ENCODE measurements at places on chromosomes 16 and 17.

- DNase-seq: no peak
These were observed 325.2 kb downstream of the HS3ST4 start for GRCh38 chr16:26016989-26017388.

GRCh38 chr16:51818342-51818944 lies 667.4 kb upstream of the SALL1 start:
- DNase-seq: no peak

DNA sequence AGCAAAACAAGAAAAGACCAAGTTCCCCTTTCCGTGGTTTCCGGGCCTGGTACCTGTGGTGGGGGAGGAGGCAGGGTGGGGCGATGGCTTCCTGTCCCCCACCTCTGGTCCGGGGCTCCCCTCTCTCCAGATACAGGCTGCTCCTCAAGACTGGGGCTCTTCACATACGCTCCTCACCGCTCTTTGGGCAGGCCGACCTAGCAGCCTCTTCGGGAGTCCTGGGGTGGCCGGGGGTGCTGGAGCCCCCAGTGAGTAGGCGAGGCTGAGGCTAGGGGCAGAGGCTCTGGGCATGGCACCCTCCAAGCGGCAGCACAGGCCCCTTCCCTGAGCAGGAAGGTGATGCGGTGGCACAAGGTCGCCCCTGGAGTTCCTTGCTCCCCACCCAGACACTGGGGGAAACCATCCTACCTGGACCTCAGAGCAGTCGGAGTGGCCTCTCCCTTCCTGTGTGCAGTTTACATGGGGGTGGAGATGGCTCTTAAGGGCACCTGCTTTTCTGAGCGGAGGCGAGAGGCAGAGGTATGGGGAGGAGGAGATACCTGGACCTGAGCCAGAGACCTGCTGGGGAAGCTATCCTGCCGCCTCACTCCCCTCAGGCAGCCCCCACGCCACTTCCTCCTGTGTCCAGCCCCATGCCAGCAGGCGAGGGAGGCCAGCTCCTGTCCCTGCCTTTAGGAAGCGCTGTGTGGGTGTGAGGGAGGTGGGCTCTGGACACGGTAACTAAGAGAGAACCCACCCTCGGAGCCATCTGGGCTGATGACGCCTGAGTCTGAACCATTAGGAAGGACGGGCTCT lies 891 bp downstream of the CORO1A start:
- peak; percentile 56 for DNase-seq

GRCh38 chr17:7528842-7529241 lies 20.0 kb upstream of the TNFSF12 start:
- DNase-seq: no peak

DNA sequence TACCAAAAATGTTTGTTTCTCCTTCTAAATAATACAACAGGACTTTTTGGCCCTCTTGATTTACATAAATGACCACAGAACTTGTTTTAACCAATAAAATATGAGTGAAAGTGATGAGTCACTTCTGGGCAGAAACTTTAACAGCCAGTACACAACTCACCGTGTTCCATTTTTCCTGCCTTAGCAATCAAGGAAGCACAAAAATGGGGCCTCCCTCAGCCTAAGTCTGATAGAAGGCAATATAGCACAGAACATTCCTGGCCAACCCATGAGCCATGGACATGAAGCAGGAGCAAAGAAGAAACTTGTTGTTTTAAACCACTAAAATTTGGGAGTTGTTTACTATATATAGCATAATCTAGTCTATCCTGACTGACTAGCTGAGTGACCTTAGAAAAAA lies 61.1 kb upstream of the MTMR4 start:
- DNase-seq: no peak

DNA sequence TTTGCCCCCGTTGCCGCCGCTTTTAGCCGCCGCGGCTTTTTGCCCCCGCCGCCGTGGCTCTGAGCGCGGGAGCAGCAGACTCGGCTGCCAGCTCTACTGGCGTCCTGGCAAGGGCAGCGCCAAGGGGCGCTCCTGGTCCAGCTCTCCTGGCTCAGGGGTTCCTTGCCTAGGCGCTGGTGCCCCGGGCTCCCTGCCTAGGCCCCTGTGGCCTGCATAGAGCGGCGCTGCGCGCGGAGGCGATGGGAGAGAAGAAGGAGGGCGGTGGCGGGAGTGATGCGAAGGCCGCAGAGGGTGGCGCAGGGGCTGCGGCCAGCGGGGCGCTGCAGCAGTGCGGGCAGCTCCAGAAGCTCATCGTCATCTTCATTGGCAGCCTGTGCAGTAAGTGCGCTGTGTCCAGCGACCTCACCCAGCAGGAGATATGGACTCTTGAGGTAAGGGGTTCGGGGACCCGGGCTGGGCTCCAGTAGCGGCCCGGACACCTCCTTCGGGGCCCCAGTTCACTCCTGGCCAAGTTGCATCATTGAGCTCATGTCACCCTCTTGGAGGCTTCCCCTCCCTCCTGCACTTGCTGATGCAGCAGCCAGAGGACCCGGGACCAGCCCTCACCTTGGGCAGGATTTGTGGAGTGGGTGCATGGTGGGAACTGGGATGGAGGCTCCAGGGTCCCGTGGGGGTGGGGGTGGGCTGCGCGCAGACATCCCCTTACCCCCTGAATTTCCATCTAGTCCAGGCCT lies 1344.4 kb downstream of the TP53TG3F start:
- DNase-seq: no peak

- no peak for DNase-seq
These were observed 24.6 kb downstream of the MARF1 start for GRCh38 chr16:15618392-15618791.

DNA sequence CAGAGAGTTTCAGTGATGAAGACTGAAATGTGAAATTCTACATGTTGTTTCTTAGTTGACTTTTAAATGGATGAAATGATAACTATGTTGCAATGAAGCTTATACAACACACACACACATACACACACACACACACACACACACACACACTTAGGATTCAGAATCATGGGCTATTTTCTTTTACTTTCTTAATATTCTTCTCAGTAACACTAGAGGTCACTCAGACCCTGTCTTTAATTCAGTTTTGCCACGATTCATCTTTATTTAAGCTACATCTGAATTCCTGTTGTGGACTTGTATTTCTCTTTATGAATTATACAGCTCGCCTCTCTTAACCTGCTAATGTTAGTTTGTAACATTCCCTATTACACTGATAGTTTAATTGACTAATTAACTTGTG lies 109.6 kb upstream of the GOT2 start:
- no peak for DNase-seq

DNA sequence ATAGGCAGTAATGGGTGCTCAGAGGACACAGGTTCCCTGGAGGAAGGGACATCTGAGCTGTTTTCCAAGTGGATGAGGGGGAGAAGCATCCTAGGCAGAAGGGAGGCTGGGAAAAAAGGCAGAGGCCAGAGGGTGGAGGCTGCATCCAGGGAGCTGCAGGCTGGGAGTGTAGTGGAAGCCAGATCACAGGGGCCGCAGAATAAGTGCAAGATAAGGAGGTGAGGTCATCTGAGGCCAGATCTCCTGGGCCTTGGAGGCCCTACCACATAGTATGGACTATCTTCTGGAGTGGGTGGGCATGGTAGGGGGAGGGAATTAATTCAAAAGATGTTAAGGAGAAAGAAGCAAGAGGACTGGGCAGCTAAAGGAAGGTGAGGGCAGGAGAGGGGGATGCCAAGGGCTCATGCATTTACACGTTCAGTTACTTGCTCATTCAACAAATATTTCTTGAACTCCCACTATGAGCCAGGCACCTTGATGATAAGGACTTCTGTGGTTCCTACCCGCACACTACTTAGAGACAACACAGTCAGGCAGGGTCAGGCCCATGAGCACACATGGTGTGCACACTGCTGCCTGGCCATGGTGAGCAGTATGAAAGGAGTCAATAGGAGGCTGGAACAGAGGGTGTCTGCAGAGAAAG lies 2.4 kb upstream of the RIPOR1 start:
- DNase-seq: no peak

DNA sequence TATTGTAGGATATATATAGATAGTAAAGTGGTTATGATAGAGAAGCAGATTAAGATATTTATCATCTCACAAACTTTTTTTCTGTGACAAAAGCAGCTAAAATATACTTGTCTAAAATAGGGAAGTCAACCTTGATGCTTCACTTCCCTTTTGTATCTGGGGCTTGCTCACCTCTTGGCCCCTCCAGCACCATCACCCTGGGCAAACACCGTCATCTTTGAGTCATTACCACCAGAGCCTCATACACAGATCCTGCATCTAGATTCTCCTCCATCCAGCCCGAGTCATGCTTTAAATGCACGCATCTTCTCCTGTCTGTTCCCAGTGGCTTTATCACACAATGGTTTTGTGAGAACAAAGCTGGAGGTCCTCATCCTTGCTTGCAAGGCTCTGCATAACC lies 1062.7 kb upstream of the EEF2KMT start:
- no peak for DNase-seq

- peak; percentile 25 for DNase-seq
These were observed 36.2 kb downstream of the RGS9 start for GRCh38 chr17:65173284-65173793.

GRCh38 chr17:78852709-78853121 lies 12.1 kb upstream of the USP36 start:
- no peak for DNase-seq

GRCh38 chr16:76910931-76911330 lies 280.1 kb upstream of the MON1B start:
- DNase-seq: no peak
